A549 treated with AZD2906 at 1 μM for 4 hours (cell line): ENCODE measurements at places on chromosomes 4 and X. TPM values are rescaled to one million over a fixed set of nuclear protein-coding genes. Genes with fewer than 3 reads are reported as not detected.

Gene MUC7
- not detected in 5 replicates for total RNA-seq

Gene MGARP
- total RNA-seq, result 0.46 to 0.79 TPM (median 0.68 TPM) in 5 replicates

Gene MSANTD1
- 0.06 to 0.14 TPM (median 0.11 TPM) in 5 replicates for total RNA-seq

Gene DCX
- total RNA-seq, result not detected in 5 replicates

Gene COL4A6
- total RNA-seq, result 14.2 to 16.1 TPM (median 15.0 TPM) in 5 replicates

Gene MRFAP1L1
- 31.2 to 38.7 TPM (median 33.9 TPM) in 5 replicates for total RNA-seq
